ENCODE measurements at places on chromosomes 6 and 20.

DNA sequence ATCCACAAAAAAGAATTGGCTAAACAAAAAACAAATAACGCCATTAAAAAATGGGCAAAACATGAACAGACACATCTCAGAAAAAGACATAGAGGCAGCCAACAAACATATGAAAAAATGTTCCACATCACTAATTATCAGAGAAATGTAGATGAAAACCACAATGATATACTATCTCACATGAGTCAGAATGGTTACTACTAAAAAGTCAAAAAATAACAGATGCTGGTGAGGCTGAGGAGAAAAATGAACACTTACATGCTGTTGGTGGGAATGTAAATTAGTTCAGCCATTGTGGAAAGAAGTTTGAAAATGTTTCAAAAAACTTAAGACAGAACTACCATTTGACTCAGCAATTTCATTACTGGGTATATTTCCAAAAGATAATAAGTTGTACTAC lies 430.1 kb upstream of the JAG1 start:
- no peak for DNase-seq

DNA sequence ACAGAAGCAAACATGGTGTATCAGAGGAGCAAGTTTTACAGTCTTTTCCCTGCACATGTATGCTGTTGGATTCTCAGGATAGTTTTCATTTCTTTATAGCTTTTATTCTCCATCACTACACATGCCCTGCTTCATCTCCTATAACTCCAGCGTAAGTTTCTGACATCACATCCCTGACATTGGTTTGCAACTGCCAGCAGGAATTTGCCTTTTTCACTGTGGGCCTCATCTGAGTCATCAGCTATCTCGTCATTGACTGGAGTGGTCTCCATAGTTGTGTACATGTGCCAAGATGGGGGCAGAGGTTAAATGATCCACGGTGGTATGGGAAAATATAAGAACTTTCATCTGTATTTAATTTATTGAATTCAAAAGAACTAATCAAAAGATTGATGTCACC lies 96.7 kb downstream of the SLX4IP start:
- no peak for DNase-seq

GRCh38 chr6:157224951-157225574 lies 98.3 kb downstream of the TMEM242 start:
- no peak for DNase-seq

DNA sequence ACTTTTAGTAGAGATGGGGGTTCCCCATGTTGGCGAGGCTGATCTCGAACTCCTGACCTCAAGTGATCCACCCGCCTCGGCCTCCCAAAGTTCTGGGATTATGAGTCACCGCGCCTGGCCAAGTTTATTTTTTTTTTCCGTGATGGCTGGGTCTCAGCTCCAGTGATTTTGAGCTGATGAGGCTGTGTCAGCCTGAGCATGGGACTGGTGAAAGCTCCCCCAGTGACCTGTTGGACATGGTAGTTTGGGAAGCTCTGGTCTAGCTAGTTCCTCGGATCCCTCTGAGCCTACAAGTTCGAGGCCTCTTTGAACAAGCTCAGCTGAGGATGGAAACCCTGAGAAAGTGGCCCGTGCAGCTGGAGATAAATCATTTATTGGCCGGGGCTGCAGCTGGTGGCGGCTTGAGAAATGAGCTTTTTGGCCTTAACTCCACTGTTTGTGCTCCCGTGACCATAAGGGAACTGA lies 126.8 kb downstream of the SNX5 start:
- DNase-seq, result no peak

DNA sequence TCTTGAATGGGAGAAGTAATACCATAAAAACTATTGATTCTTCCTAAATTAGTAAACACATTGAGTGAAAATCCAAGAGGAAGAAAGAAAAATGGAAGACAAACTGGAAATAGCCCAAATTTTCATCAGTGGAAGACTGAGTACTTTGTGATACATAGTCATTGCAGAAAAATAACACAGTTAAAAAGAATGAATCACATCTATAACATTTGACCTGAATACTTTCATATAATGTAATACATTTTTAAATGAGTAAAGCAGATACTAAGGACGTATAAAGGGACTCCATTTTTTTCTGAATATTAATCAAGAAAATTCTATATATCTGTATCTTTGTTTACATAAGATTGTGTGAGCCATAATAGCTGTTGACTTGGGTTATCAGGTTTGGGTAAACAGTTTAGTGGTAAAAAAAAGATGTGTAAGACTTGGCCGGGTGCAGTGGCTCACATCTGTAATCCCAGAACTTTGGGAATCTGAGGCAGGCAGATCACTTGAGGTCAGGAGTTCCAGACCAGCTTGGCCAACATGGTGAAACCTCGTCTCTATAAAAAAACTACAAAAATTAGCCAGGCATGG lies 4.3 kb upstream of the SLC17A2 start:
- no peak for DNase-seq
